Muscle of leg (tissue), 16 donors: ENCODE measurements at places on chromosomes 16 and 17.

GRCh38 chr17:33416131-33416530 lies 123.0 kb upstream of the ASIC2 start:
- no peak for DNase-seq
- H3K4me1 ChIP-seq = no peaks in the 10 kb centered on the region
- no peak overlapping the region for H3K4me3 ChIP-seq
- no peak overlapping the region for H3K27ac ChIP-seq

DNA sequence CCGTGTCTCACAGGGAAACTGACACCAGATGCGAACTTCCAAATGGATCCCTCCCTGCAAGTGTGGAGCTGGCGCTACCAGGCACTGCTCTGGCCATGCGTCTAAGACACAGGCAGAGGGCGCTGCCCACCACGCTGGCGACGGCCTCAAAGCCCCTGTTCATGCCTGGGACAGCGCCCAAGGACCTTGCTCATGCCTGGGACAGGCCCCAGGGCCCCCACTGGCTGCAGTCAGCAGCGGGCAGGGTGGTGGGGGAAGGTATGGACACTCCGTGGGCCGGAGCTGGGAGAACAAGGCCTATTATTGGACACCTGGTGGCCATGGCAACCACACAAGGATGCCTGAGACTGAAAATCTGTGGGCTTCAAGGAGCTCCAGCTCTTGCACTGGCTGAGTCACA lies 8.8 kb downstream of the ZG16B start:
- H3K27ac ChIP-seq = no peak overlapping the region
- peaks cover 15% of the 10 kb centered on the region for H3K4me1 ChIP-seq
- peak; percentile 55 for DNase-seq
- H3K4me3 ChIP-seq = no peak overlapping the region
- no peaks in the 10 kb centered on the region for H3K36me3 ChIP-seq
- H3K27me3 ChIP-seq = peaks cover 22% of the 10 kb centered on the region

DNA sequence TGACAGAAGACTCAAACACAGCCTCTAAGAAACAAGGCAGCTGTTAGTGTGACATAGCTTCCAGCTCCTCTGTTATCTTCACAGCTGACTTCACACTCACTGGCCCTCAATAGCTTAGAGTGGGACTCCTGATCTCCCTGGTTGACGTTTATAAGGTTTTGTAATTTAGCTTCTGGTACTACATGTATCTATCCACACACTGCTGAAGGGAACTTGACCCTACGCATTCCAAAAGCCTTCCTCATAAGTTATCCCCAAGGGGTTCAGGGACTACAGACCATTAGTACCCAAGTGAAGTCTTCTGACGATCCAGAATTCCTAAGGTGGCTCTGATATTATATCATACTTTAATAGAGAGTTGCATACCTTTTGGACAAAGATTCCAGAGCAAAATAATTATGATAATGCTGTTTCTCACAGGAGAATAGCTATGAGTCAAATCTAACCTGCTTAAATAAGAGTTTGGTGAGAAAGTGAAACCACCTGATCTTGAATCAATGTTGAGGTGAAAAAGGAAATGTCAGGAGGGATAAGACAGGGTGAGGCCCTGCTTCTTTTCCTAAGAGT lies 14.5 kb downstream of the ACACA start:
- no peaks in the 10 kb centered on the region for H3K27me3 ChIP-seq
- H3K27ac ChIP-seq = no peak overlapping the region
- H3K4me1 ChIP-seq = no peaks in the 10 kb centered on the region

DNA sequence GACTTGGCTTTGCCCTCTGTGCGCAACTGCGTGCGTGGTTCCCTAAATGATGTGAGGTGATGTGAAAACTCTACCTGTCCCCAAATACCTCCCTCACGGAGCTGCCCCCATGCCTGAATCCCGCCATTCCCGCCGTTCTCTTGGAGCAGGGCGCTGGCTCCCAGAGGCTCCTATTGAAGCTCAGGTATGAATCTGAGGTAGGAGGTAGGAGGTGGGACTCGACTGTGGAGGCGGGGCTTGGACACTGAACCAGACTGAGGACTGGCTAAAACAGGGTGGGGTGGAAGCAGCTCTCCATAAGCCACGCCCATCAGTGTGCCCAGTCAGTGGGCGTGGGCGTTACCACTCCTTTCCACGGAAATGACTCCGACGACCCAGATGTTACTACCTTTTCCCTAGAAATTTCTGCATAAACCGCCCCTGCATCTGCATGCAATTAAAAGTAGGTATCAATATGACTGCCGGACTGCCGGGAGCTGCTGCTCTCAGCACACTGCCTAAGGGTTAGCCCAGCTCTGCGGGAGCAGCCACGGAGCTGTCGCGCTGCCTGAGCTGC lies 41.0 kb downstream of the FOXL1 start:
- peaks cover 3% of the 10 kb centered on the region for H3K4me1 ChIP-seq
- H3K4me3 ChIP-seq = no peak overlapping the region
- no peaks in the 10 kb centered on the region for H3K36me3 ChIP-seq
- no peak for DNase-seq
- peaks cover 25% of the 10 kb centered on the region for H3K27me3 ChIP-seq

- DNase-seq = peak; percentile 45
- H3K36me3 ChIP-seq = peaks cover 69% of the 10 kb centered on the region
- H3K27ac ChIP-seq = no peak overlapping the region
- H3K4me3 ChIP-seq = no peak overlapping the region
- no peaks in the 10 kb centered on the region for H3K27me3 ChIP-seq
Observed at GRCh38 chr17:28612936-28613872, 781 bp downstream of the RSKR start.

GRCh38 chr17:27496005-27496404 lies 39.8 kb downstream of the KSR1 start:
- no peak for DNase-seq
- H3K4me3 ChIP-seq = no peak overlapping the region
- H3K27me3 ChIP-seq = no peaks in the 10 kb centered on the region
- peaks cover 35% of the 10 kb centered on the region for H3K4me1 ChIP-seq

DNA sequence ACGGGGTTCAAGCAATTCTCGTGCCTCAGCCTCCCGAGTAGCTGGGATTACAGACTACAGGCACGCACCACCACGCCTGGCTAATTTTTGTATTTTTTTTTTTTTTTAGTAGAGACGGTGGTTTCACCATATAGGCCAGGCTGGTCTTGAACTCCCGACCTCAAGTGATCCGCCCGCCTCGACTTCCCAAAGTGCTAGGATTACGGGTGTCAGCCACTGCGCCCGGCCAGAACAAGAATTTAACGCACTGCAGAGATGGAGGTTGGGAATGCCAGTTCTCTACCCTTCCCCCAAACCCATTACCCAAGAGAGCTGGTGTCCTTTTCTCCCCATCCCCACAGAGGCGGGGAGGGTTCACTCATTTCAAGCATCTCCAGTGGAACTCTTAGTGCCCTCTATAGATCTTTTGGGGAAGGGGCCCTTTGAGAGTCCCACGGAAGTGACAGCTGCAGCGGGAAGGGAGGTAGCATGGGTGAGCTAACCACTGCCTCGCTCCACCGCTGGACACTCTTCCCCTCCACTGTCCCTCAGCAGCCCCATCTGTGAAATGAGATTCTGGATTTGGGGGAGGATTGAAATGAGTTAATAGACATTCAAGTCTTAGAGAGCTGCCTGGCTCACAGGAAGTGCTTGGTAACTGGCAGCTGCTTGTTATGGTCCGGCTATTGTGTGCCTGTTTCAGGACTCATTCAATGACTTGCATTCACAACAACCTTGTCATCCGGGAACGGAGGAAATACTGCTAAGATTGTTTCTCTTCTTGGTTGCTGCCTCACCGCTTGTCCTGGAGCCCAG lies 3.5 kb upstream of the UBALD2 start:
- peaks cover 14% of the 10 kb centered on the region for H3K4me1 ChIP-seq
- H3K27ac ChIP-seq = peak overlapping the region; percentile 82
- H3K36me3 ChIP-seq = no peaks in the 10 kb centered on the region
- DNase-seq = peak; percentile 45
- no peaks in the 10 kb centered on the region for H3K27me3 ChIP-seq

- no peak for DNase-seq
- peaks cover 32% of the 10 kb centered on the region for H3K36me3 ChIP-seq
- no peak overlapping the region for H3K27ac ChIP-seq
- no peaks in the 10 kb centered on the region for H3K27me3 ChIP-seq
- no peak overlapping the region for H3K4me3 ChIP-seq
Observed at GRCh38 chr17:4936436-4936835, 3.4 kb downstream of the SLC25A11 start.

DNA sequence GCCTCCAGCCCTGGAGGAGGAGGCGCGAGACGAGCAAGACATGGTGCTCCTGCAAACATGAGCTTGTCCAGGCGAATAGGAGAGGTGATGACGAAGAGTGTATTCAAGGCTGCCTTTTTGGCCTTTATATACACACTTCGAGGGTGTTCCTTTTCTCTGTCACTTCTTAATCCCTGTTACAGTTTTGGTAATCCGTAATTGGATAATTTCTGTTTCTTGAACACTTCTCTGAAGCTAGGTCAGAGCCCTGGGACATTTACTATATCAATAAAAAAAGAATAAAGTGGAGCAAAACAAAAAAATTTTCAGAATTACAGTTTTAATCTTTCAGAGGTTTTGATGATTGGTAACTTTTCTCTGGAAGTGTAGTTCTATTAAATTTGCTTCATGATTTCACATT lies at the start of gene KRT24:
Gene KRT24 (minus strand): TSS at position 101 of the 400 bp plus-strand sequence. CDS start 59 bp downstream, at position 42.
- peaks cover 5% of the 10 kb centered on the region for H3K27me3 ChIP-seq
- no peak for DNase-seq
- no peaks in the 10 kb centered on the region for H3K4me1 ChIP-seq
- no peaks in the 10 kb centered on the region for H3K36me3 ChIP-seq
- no peak within 1 kb of the TSS for H3K4me3 ChIP-seq

GRCh38 chr16:63625126-63625525 lies 1496.7 kb downstream of the CDH11 start:
- no peaks in the 10 kb centered on the region for H3K27me3 ChIP-seq
- H3K4me3 ChIP-seq = no peak overlapping the region
- no peaks in the 10 kb centered on the region for H3K36me3 ChIP-seq

DNA sequence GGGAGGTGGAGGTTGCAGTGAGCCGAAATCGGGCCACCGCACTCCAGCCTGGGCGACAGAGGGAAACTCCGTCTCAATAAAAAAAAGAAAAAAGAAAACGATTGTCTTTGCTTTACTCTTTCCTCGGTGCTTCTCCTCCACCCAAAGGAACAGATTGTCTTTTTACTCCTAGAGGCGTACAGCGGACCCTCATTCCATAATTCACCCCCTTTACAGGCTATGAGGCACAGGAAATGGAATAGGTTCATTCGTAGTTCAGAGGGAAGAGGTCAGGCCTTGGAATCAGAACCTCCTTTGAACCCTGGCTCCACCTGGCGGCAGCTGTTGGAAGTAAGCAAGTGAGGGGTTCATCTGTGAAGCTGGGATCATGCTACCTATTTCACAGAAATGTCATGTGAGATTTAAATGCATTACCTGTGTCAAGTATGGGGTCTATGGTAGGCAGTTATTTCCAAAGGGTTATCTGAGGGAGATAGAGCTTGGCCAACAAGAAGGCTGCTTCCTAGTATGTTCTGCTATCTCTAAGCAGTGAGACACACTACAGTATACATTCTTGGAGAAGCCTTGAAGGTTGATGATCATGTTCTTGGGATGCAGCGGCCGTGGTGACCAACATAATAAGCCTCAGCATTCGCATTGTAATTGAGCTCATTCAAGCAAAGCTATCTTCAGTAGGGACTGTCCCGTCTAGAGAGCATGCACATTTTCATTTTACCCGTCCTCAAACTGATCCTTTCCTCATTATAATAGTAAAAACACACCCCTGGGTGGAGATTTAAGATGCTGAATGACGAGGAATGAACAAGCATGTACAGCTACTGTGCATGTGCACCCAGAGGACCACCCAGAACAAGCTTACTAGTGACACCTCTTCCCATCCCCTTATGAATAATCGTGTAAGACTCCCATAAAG lies 18.7 kb upstream of the ZNF689 start:
- no peak overlapping the region for H3K27ac ChIP-seq
- no peaks in the 10 kb centered on the region for H3K27me3 ChIP-seq
- peak; percentile 88 for DNase-seq
- H3K4me3 ChIP-seq = peak overlapping the region; percentile 22

- H3K4me3 ChIP-seq = no peak overlapping the region
- no peaks in the 10 kb centered on the region for H3K4me1 ChIP-seq
- no peaks in the 10 kb centered on the region for H3K36me3 ChIP-seq
- H3K27ac ChIP-seq = no peak overlapping the region
- no peak for DNase-seq
Observed at GRCh38 chr16:19094542-19095365, 19.0 kb upstream of the ITPRIPL2 start.

- peaks cover 10% of the 10 kb centered on the region for H3K36me3 ChIP-seq
- H3K27me3 ChIP-seq = no peaks in the 10 kb centered on the region
- DNase-seq = peak; percentile 86
- no peak overlapping the region for H3K4me3 ChIP-seq
- H3K4me1 ChIP-seq = peaks cover 6% of the 10 kb centered on the region
Observed at GRCh38 chr16:78122774-78123315, 23.4 kb downstream of the WWOX start.

DNA sequence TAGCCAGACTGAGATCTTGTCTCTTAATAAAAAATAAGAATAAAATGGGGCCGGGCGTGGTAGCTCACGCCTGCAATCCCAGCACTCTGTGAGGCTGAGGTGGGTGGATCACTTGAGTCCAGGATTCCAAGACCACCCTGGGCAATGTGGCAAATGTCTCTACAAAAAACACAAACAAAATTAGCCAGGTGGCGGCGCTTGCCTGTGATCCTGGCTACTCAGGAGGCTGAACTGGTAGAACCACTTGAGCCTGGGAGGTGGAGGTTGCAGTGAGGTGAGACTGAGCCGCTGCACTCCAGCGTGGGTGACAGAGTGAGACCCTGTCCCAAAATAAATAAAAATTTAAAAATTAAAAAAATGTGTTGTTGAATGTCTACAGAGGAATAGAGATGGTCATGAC lies 2.9 kb upstream of the DEF8 start:
- peaks cover 13% of the 10 kb centered on the region for H3K4me1 ChIP-seq
- peaks cover 24% of the 10 kb centered on the region for H3K27me3 ChIP-seq
- DNase-seq = no peak
- H3K4me3 ChIP-seq = no peak overlapping the region
- no peak overlapping the region for H3K27ac ChIP-seq

- DNase-seq = peak; percentile 69
- H3K27me3 ChIP-seq = peaks cover 4% of the 10 kb centered on the region
- peaks cover 27% of the 10 kb centered on the region for H3K4me1 ChIP-seq
Observed at GRCh38 chr16:31202414-31203375, at the start of gene PYCARD. PYCARD (minus strand) TSS chr16:31202760; CDS start chr16:31202690, 70 bp downstream.

- DNase-seq = peak; percentile 56
- H3K36me3 ChIP-seq = peaks cover 3% of the 10 kb centered on the region
- H3K4me1 ChIP-seq = peaks cover 89% of the 10 kb centered on the region
- H3K27ac ChIP-seq = peak overlapping the region; percentile 51
- peaks cover 4% of the 10 kb centered on the region for H3K27me3 ChIP-seq
Observed at GRCh38 chr16:87855852-87856715, 13.2 kb downstream of the SLC7A5 start.

DNA sequence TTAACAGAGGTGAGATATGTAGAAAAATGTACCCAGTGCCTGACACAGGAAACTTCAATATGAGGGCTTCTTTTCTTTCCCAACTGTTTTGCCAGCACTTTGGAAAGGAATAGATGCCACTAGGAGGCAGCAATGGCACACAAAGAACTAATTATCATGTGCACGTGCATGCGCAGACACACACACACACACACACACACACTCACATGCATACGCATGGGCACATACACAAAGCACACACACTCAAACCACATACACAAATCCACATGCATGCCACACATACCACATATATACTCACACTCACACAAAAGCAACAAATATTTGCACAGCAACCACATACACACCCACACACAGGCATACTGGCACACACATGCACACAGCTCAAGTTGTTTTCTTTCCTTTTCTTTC lies 8.8 kb upstream of the CEP112 start:
- DNase-seq = peak; percentile 73
- no peaks in the 10 kb centered on the region for H3K4me1 ChIP-seq
- no peaks in the 10 kb centered on the region for H3K36me3 ChIP-seq

GRCh38 chr16:82389956-82390650 lies 220.1 kb upstream of the MPHOSPH6 start:
- no peak overlapping the region for H3K27ac ChIP-seq
- H3K4me3 ChIP-seq = no peak overlapping the region
- no peaks in the 10 kb centered on the region for H3K27me3 ChIP-seq
- no peaks in the 10 kb centered on the region for H3K4me1 ChIP-seq
